Stimulated activated CD4-positive, alpha-beta T cell treated with anti-CD3 and anti-CD28 coated beads, Interleukin-1b, Interleukin-23, amount 100 ng/mL, for 1 hour (primary cell): ENCODE measurements at places on chromosomes 6 and 20.

DNA sequence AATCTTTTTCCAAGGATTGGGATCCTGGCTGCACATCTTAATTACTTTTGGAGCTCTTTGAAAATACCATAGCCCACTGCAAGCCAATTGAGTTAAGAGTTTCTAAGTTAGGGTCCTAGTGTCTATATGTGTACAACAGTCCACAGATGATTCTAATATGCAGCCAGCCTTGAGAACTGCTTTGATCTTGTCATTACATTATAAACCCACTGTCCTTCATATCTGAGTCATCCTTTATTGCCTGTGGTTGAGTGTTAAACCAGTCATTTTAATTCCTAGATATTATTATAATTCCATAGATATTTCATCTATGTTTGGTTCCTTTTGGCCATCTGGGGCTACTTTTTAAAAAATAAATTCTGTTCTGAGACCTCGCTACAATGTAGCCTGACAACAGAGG is 24.1 kb downstream of the MCM8 start:
- DNase-seq = no peak

DNA sequence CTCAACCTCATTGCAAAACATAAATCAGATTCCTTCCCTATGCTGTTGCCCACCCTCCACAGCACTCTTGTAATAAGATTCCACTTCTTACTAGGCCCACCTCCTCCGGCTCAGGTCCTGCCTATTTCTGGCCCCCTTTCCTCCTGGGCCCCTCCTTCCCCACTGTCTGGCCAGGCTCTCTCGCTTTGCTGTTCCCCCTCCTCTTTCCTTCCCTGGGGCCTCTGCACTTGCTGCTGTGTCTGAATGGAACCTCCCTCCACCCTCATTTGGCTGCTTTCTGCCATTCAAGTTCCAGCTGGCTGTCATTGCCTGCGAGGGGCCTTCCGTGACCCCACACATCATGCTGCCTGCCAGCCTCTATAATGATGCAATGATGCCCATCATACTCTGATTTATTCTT is 38.9 kb downstream of the ARHGAP40 start:
- DNase-seq = no peak

- DNase-seq = no peak
These were observed 60.5 kb downstream of the CD164 start for GRCh38 chr6:109321752-109322151.

DNA sequence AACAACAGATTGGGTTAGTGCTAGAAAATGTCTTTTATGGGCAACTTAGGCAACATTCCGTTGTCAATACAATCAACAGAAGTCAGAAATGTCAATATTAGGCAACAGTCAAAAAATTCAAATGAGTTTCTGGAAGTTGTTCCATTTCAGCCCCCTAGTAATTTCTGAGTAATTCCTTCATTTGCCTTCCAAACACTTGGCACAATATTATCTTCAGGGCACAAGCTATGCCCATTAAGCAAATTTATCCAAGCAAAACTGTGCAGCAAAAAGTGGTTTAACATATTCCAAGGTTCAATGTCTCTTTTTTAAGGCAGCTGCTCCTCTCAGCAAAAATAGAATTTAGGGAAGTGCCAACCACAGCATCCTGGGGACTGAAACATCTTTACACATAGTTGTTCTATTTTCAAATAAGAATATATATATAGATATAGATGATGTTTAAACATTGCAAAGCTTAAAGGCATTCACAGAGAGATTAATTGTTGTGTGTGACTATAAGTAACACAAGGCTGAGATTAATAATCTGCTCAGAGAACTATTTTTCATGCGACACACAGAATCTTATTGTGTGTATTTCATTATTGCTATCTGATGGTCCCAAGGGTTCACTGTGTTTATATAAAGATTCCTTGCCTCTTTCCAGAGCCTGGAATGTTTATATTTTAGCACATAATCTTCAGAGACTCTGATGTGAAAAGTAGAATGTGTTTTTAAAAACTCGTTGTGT is 75.2 kb upstream of the ADTRP start:
- DNase-seq = no peak

DNA sequence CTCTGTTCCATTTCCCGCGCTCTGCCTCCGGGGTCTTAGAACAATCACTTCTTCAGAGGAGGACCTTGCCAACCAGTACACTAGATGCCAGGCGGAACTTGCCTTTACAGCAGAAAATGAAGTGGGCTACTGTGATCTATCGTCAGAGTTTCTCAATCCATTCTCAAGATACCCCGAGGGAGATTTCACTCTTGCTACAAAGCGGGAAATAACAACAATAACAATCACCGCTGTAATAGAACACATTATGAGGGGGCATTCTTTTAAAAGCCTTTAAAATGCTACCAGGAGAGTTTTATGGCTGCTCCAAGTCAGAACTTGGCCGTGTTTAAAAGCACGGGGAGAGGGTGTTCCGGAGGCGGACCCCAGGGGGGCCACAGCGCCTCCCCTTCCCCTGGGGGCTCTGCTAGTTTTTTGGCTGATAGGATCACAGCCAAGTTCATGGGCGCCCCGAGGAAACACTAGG is 617.0 kb upstream of the AGPAT4 start:
- DNase-seq = no peak

DNA sequence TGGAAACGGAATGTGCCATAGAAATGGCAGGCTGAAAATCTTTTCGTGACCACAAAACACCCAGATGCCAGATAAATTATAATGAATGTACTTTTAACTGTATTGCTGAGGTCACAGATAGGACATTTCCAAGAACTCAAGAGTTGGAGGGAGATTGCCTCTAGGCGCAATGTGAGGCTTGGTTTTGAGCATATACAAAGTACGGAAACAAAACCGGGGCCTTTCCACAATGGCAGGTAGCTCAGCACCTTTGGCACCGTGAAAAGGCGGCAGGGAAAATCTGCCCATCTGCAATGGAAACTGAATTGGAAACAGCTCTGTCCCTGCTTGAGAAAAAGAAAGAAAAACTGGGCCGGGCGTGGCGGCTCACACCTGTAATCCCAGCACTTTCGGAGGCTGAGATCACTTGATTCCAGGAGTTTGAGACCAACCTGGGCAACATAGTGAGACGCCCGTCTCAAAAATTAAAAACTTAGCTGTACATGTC is 10.5 kb upstream of the C20orf144 start:
- no peak for DNase-seq

DNA sequence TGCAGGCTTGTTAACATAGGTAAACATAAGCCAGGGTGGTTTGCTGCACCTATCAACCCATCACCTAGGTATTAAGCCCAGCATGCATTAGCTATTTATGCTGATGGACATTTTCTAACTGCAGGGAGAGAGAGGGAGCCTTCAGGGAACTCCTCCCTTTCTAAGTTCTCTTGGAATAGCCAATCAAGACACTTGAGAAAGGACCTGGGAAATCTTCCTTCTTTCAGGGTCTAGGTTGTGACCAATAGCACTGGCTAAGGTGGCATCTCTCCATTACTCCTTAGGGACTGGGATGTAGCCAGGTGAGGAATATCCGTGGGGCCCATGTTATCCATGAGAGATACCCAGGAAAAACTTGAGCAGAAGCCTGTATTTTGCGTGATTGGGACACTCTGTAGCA is 849.6 kb upstream of the MAP3K7 start:
- DNase-seq = no peak

DNA sequence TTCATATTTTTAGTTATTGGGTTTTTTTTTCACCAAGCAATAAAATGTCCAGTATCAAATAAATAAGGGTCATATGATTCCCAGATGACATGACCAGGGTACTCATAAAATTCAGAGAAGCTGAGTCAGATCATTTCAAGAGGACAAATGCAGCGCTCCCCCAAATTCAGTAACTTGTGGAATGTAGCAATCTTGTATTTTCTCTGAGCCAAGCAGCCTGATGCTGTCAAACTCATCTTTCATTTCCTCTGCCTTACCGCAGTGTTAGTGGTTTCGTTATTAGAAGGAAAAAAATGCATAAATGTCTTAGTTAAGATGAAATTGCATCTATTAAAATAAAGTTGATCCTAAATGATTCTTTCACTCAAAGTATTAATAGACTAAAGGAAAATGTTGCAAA is 57.8 kb upstream of the EDN1 start:
- no peak for DNase-seq

GRCh38 chr20:59149678-59150504 is 13.7 kb upstream of the ZNF831 start:
- no peak for DNase-seq

DNA sequence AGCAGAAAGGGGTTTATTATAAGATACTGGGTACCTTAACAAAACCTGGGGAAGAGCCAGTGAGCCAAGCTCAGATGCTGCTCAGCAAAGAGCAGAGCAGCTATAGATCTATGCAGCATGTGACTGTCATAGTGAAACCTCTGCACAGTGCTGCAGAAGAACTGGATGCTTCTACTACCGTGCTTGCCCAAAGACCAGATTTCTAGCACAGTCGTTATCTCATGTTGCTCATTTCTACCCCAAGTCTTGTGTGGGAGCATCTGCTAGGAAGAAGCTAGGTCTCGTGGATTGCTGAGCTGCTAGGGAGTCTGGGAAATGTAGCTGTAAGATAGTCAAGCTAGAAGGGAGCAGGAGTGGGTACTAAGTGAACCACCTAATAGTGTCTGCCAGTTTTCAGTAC is 31.7 kb upstream of the GNRH2 start:
- no peak for DNase-seq

DNA sequence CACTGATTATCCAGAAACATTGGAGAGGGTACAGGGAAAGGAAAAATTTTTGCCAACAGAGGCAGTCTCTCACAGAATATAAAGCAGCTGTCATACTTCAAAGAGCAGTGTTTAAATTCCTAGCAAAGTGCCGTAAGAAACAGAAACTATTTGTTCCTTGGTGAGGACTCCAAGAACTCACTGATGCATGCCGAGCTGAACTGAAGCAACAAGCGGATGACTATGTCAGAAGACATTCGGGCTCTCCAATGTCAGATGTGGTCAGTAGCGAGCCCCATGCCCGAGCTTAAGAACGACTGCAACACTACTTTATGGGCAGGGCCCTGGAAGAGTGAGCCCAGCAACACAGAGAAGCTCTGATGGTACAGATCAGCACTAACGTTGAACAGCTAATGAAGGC is 54.7 kb downstream of the OR2B6 start:
- no peak for DNase-seq

- no peak for DNase-seq
These were observed 23.2 kb downstream of the HLA-DPA1 start for GRCh38 chr6:33050014-33050810.

DNA sequence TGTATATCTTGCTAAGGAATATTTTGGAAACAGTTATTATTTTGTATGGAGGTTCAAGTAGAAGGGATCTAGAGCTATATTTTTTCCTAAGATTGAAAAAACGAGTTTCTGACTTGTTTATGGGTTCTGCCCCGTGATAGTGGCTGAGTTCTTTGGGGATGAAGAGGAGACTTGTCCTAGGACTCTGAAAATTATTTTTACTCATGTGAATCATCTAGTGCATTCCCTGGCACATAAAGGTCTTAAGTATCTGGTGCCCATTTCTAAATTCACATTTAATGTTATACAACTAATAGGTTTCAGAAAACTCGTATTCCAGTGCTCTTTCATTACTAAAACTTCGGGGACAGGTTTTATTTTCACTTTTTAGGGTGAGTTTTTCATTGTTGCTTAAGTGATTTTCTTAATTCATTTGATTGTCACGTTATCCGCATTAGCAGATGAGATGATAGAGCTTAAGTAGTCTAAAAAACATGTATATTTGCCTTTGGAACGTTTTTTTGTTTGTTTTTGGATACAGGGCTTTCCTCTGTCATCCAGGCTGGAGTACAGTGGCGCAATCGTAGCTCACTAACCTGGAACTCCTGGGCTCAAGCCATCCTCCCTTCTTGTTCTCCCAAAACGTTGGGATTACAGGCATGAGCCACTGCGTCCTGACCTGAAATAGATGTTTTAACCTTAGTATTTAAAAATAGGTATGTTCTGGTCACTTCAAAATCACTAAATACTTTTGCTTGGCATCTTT is 2.1 kb downstream of the NFYA start:
- DNase-seq = no peak

DNA sequence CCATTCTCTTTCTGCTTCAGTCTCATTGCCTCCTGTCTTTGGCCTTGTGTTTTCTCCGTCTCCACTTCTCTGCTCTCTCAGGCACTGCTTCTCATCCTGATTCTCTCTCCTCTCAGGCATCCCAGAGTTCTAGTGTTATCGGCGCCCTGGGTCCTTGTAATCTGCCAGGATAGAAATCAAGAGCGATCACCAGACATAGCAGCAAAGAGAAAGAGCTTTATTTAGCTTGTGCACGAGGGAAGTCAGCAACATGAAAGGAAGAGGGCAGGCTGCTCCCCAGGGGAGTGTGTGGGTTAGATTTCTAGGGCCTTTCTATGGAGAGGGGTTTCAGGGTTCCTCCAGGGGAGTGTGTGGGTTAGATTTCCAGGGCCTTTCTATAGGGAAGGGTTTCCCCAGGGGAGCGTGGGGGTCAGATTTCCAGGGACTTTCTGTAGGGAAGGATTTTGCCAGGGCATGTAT is 32.5 kb downstream of the SUN5 start:
- DNase-seq = no peak

GRCh38 chr6:161198176-161198575 is 75.7 kb downstream of the AGPAT4 start:
- no peak for DNase-seq

DNA sequence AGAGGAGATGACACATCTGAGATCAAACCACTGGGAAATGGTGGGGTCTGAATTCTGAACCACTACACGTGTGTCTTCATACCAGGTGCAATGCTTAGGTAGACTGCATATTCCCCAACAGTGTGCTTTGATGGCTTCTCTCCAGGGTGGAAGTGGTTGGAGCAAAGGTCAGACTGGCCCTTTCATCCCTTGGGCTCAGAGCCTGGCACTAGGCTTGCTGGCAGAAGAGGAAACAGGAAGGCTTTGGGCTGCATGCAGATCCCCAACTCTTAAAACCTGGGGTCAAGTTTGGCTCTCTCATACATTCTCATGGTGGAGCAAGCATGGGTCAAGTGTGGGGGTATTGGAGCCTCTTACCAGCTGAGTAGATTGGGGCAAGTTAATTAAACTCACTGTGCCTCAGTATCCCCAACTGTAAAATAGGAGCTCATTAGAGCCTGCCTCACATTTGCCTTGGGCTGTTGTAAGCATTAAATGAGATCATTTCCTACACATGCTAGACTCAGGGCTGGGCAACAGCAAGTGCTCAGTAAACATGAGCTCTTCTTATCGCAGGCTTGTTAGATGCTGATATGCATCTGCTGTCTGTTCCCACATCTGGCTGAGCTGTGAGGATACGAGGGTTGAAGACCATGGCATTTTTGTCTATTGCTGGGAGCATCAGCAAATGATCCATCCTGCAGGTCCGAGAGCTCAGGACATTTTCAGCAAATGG is 51.6 kb upstream of the FAM83D start:
- DNase-seq = no peak

GRCh38 chr6:137823826-137824555 is 43.1 kb upstream of the TNFAIP3 start:
- peak; percentile 58 for DNase-seq

DNA sequence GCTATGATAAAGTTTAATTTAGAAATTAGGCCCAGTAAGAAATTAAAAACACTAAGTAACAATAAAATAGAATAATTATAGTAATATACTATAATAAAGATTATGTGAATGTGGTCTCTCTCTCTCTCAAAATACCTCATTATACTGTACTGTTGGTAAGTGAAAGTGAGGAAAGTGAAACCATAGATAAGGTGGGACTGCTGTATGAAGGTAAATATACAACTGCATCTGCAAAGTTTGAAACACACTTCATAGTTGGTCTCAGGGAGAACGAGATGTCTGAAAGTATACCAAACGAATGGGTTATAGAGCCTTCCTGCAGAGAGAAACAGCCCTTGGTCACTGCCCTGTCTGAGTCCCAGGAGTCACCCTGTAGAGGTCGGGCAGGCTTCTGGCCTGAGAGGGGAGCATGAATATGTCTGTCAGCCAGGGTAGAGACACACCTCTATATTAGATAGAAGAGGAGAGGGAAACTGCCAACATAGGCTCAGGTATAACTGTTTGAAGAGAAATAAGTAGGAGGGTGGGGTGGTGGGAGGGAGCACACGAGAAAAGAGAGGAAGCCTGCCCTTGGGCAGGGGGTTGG is 31.8 kb downstream of the SESN1 start:
- DNase-seq = no peak
